ENCODE measurements at places on chromosomes 7 and 10. TPM values are rescaled to one million over a fixed set of nuclear protein-coding genes. Genes with fewer than 3 reads are reported as not detected.

DNA sequence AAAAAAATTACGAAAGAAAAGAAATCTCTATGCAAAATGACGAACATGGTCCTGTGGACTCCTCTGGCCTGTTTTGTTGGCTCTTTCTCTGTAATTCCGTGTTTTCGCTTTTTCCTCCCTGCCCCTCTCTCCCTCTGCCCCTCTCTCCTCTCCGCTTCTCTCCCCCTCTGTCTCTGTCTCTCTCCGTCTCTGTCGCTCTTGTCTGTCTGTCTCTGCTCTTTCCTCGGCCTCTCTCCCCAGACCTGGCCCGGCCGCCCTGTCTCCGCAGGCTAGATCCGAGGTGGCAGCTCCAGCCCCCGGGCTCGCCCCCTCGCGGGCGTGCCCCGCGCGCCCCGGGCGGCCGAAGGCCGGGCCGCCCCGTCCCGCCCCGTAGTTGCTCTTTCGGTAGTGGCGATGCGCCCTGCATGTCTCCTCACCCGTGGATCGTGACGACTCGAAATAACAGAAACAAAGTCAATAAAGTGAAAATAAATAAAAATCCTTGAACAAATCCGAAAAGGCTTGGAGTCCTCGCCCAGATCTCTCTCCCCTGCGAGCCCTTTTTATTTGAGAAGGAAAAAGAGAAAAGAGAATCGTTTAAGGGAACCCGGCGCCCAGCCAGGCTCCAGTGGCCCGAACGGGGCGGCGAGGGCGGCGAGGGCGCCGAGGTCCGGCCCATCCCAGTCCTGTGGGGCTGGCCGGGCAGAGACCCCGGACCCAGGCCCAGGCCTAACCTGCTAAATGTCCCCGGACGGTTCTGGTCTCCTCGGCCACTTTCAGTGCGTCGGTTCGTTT lies 83.5 kb upstream of the SLF2 start:
- H3K27me3 ChIP-seq: no peaks in the 10 kb centered on the region
- no peak overlapping the region for H3K27ac ChIP-seq
- H3K4me3 ChIP-seq: no peak overlapping the region
- peaks cover 5% of the 10 kb centered on the region for H3K36me3 ChIP-seq
- no peaks in the 10 kb centered on the region for H3K4me1 ChIP-seq
- no peak for DNase-seq

LIPF gene
- not detected for total RNA-seq

- H3K4me3 ChIP-seq: no peak overlapping the region
- H3K36me3 ChIP-seq: no peaks in the 10 kb centered on the region
- peaks cover 28% of the 10 kb centered on the region for H3K27me3 ChIP-seq
- no peak for DNase-seq
- H3K4me1 ChIP-seq: no peaks in the 10 kb centered on the region
Observed at GRCh38 chr7:45242698-45243097, 85.1 kb downstream of the RAMP3 start.

GRCh38 chr10:43286076-43286805 lies 19.4 kb upstream of the RASGEF1A start:
- peaks cover 10% of the 10 kb centered on the region for H3K4me1 ChIP-seq
- H3K36me3 ChIP-seq: no peaks in the 10 kb centered on the region
- DNase-seq: no peak
- H3K27ac ChIP-seq: no peak overlapping the region

DNA sequence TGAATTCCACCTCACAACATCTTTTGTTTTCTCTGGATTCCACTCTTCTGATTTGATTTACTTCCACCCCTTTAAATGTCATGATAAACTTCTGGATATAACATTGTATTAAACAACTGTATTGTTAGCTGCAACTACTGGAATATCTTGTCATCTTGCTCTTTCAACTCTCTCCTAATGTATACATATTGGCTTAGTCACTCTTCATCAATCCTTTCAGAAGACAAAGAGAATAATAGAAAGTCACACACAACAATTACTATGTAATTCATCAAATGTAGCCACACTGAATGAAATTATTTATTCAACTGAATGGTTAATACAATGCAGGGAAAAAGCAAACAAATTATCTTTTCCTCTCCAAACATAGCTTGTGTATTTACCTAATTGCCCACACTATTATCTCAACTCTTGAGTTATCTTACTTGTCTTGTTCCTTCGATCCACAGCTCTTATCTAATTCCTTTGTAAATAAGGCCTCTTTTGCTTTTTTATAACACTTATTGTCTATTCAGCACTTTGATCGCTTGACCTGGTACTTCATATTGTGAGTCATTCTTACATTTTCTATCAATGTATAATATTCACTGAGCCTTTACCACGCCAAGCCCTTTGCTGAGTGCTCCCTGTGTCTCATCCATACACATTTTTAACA lies 16.7 kb downstream of the SEMA3A start:
- no peaks in the 10 kb centered on the region for H3K36me3 ChIP-seq
- no peaks in the 10 kb centered on the region for H3K27me3 ChIP-seq
- H3K27ac ChIP-seq: no peak overlapping the region
- no peak overlapping the region for H3K4me3 ChIP-seq
- H3K4me1 ChIP-seq: peaks cover 2% of the 10 kb centered on the region

DNA sequence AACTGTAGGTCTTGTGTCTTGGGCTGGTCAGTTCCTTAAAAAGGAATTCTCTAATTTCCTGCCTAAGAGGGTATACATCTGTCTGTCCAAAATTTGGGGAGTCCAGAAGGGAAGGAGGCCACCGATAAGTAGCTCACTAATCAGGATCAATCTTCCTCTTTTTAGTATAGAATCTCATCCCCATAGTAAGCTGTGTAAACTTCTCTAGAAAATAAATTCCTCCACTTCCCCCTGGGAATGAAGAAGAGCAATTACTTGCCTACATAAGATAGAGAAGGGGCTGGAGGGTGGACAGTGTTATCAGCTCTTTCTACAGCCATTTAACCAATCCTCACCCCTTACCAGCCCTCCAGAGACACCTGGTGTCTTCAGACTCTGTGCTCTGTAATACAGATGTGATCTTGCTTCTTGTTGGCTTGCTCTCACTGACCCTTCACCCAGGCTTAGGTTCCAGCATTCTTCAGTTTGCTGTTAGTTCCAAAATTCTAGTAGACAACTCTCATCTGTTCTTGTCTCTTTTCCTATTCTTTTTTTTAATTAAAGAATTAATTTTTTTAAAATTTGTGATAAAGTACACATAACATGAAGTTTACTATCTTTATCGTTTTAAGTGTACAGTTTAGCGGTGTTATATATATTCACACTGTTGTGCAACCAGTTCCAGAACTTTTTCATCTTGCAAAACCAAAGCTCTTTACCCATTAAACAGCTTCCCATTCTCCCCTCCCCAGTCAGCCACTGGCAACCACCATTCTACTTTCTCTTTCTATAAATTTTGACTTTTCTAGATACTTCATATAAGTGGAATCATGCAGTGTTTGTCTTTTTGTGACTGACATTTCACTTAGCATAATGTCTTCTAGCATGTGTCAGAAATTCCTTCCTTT lies 6.5 kb upstream of the PRKAR2B start:
- DNase-seq: no peak
- H3K27me3 ChIP-seq: no peaks in the 10 kb centered on the region
- no peak overlapping the region for H3K4me3 ChIP-seq
- no peak overlapping the region for H3K27ac ChIP-seq
- H3K4me1 ChIP-seq: no peaks in the 10 kb centered on the region
- no peaks in the 10 kb centered on the region for H3K36me3 ChIP-seq

DNA sequence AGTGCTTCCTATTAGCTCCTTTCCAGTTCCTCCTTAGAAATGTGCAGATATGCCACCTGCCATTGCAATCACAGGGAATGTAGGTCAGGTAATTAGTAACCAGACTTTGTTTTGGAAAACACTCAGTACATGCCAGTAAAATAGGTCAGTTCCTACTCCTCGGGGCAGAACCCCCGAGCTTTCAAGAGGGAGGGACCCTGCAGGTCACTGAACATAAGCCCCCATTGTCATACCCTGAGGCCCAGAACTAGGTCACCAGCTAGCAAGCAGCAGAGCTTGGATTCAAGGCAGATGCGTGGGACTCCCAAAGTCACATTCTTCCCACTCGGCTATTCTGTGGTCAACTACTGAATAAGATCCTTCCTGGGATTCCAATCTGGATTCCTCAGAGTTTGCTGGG lies 104.8 kb downstream of the PPP1R3C start:
- no peaks in the 10 kb centered on the region for H3K36me3 ChIP-seq
- H3K4me1 ChIP-seq: no peaks in the 10 kb centered on the region
- H3K27ac ChIP-seq: no peak overlapping the region
- H3K27me3 ChIP-seq: peaks cover 4% of the 10 kb centered on the region
- H3K4me3 ChIP-seq: no peak overlapping the region

DNA sequence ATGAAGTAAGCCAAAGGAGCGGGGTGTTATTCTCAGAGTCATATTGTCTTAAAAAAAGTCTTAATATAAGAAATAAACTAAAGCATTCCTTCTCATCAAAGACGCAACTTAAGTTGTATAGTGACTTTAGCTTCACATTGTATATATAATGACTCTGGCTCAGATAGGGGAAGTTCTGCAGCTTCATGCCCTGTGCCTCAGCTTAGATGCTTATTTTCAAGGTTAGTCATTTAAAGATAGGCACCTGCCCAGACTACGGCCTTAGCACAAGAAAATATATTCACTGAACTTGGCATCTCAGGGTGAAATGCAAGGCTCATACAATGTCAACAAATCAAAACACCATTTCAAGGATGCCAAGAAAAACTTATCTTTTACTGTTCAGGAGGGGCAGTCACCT lies 52.8 kb upstream of the DNAJB12 start:
- DNase-seq: no peak
- H3K27ac ChIP-seq: no peak overlapping the region
- H3K4me1 ChIP-seq: no peaks in the 10 kb centered on the region
- H3K4me3 ChIP-seq: no peak overlapping the region

- no peaks in the 10 kb centered on the region for H3K36me3 ChIP-seq
- H3K4me3 ChIP-seq: no peak overlapping the region
- DNase-seq: no peak
- peaks cover 4% of the 10 kb centered on the region for H3K27me3 ChIP-seq
Observed at GRCh38 chr7:86953653-86954336, 105.7 kb downstream of the ELAPOR2 start.

DNA sequence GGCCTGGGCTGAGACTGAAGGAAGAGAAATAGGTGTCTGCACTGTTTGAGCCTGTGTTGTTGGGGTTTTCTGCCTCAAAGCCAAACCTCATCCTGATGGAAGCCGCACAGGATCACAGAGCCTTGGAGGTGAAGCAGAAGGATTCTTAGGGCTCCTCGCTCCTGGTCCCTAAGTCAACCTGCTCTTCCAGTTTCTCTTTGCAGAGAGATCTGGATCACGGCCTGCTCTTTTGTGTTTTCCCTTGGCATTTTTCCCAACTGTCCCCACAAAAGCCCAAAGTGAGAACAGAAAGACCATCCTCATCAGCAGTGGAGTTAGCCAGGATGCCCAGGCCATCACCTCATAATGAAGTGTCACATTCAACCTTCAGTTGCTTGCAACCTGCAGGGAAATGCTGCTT lies 20.3 kb upstream of the PPIA start:
- DNase-seq: no peak
- H3K4me1 ChIP-seq: no peaks in the 10 kb centered on the region
- H3K27ac ChIP-seq: no peak overlapping the region

ADAM12 gene
- 0.10 TPM for total RNA-seq

GRCh38 chr10:99280472-99280871 lies 44.8 kb upstream of the HPSE2 start:
- no peaks in the 10 kb centered on the region for H3K4me1 ChIP-seq
- H3K27ac ChIP-seq: no peak overlapping the region
- H3K4me3 ChIP-seq: no peak overlapping the region
- DNase-seq: no peak
- no peaks in the 10 kb centered on the region for H3K36me3 ChIP-seq

ZPBP gene
- not detected for total RNA-seq

GRCh38 chr7:2837496-2837895 lies 6.6 kb downstream of the GNA12 start:
- peak overlapping the region; percentile 15 for H3K27ac ChIP-seq
- no peak overlapping the region for H3K4me3 ChIP-seq
- peaks cover 37% of the 10 kb centered on the region for H3K4me1 ChIP-seq

DNA sequence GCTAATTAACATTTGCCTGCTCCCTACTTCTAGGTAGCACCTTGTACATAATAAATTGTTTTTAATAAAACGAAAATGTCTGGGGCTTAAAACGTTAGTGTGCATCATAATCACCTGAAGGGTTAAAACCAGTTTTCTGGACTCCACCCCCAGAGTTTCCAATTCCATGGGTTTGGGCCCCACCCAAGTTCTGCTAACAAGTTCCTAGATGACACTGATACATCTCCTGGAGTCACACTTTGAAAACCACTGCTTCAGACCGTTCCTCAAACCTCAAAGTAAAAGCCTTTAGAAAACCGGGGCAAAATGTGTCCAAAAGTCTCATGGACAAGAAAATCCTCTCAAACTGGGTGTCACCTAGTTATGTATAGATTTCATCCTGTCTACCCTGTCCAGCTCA lies 9.3 kb downstream of the OSBPL3 start:
- H3K4me3 ChIP-seq: no peak overlapping the region
- no peak overlapping the region for H3K27ac ChIP-seq
- no peaks in the 10 kb centered on the region for H3K27me3 ChIP-seq
- H3K36me3 ChIP-seq: no peaks in the 10 kb centered on the region

- no peaks in the 10 kb centered on the region for H3K36me3 ChIP-seq
- H3K4me1 ChIP-seq: no peaks in the 10 kb centered on the region
- no peak for DNase-seq
- no peak overlapping the region for H3K27ac ChIP-seq
- no peak overlapping the region for H3K4me3 ChIP-seq
- H3K27me3 ChIP-seq: no peaks in the 10 kb centered on the region
Observed at GRCh38 chr10:76071653-76072365, 640.4 kb downstream of the LRMDA start.

GRCh38 chr10:11272915-11273389 lies 255.3 kb downstream of the CELF2 start:
- H3K4me1 ChIP-seq: no peaks in the 10 kb centered on the region
- no peak for DNase-seq
- no peak overlapping the region for H3K4me3 ChIP-seq
- H3K27me3 ChIP-seq: no peaks in the 10 kb centered on the region
- no peak overlapping the region for H3K27ac ChIP-seq
- no peaks in the 10 kb centered on the region for H3K36me3 ChIP-seq

- H3K4me1 ChIP-seq: no peaks in the 10 kb centered on the region
- no peaks in the 10 kb centered on the region for H3K36me3 ChIP-seq
- H3K4me3 ChIP-seq: no peak overlapping the region
- H3K27ac ChIP-seq: no peak overlapping the region
- no peaks in the 10 kb centered on the region for H3K27me3 ChIP-seq
Observed at GRCh38 chr7:69652947-69653701, 54.8 kb downstream of the AUTS2 start.

DNA sequence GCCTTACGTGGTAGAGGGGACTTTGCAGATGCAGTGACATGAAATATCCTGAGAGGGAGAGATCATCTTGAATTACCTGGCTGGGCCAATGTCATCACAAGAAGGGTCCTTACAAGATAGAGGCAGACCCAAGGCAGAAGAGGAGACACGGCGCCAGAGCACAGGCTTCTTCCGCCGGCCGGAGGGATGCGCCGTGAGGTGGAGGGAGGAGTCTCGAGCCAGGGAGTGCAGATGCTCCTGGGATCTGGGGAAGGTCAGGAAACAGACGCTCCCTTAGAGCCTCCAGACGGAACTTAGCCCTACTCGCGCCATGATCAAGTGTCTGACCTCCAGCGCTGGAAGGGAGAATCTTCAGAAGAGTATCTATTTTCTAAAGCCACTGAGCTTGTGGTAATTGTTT lies 304.8 kb downstream of the GLRX3 start:
- no peaks in the 10 kb centered on the region for H3K36me3 ChIP-seq
- no peaks in the 10 kb centered on the region for H3K4me1 ChIP-seq
- no peak for DNase-seq
- H3K27ac ChIP-seq: no peak overlapping the region
- no peak overlapping the region for H3K4me3 ChIP-seq
- peaks cover 25% of the 10 kb centered on the region for H3K27me3 ChIP-seq

FBXL13 gene
- 2.5 TPM for total RNA-seq

COL26A1 gene
- 25.8 TPM for total RNA-seq

- no peaks in the 10 kb centered on the region for H3K27me3 ChIP-seq
- H3K36me3 ChIP-seq: peaks cover 3% of the 10 kb centered on the region
- no peak overlapping the region for H3K4me3 ChIP-seq
- peak overlapping the region; percentile 60 for H3K27ac ChIP-seq
- no peak for DNase-seq
Observed at GRCh38 chr7:80772347-80772993, 134.0 kb downstream of the CD36 start.

All from Panc1 (cell line).